HTR-8/SVneo (cell line): ENCODE measurements at places on chromosomes 3 and 15.

DNA sequence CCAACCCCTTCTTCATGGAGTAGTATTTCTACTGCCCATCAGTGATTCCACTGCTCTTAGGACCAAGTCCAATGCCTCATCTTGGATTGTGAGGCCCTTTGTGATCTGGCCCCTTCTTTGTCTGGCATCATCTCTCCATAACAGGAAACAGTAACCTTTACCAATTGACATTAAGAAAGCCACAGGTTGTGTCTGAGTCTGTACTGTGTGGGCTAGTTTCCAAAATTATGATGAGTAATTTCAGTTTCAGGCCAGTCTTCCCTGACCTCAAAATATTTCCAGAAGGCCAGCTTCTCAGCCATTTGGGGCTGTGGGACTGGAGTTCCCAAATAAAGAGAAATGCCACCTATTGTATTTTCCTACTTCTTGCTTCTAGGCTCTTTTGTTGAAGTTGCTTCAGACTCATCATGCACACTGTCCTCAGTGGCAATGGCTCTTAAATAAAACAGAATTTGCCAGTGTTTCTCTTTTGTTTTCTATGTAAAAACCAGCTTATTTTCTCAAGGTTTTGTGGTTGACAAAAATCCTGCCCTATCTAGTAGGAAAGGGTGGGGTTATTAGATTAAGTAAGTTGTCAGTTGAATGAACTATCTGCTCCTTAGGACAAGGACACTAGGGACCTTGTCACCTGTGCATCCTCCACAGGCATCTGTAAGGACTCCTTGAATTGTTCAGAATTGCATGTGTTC lies 47.0 kb upstream of the ACKR4 start:
- DNase-seq, result peak; percentile 22

DNA sequence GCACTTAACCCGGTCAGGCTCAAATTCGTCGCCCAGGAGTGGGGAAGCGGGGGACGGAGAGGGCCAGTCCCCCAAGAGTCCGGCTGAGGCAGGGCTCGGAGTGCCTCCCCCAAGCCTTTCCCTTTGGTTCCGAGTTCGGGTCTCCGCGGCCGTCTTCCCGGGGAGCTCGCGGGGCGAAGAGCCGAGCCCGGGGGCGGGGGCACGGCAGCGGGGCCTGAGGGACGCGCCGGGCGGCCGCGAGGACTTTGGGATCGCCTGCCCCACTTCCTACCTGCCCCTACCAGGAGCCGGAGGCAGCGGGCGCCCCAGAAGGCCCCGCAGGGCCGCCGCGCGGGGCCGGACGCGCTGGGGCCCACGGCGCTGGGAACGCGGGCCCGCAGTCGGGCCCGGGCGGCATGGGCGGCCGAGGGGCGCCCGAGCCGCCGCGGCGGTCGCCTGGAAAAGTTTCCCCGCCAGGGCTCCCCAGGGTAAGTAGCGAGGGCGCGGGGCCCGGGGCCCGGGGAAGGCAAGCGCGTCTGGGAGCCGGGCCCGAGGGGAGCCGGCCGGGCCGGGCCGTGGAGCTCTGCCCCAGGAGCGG lies 2.8 kb downstream of the FURIN start:
- DNase-seq, result no peak

- no peak for DNase-seq
Observed at GRCh38 chr15:101256757-101257156, 4.9 kb upstream of the CHSY1 start.

GRCh38 chr3:195544634-195545033 lies 1.5 kb upstream of the PPP1R2 start:
- no peak for DNase-seq

DNA sequence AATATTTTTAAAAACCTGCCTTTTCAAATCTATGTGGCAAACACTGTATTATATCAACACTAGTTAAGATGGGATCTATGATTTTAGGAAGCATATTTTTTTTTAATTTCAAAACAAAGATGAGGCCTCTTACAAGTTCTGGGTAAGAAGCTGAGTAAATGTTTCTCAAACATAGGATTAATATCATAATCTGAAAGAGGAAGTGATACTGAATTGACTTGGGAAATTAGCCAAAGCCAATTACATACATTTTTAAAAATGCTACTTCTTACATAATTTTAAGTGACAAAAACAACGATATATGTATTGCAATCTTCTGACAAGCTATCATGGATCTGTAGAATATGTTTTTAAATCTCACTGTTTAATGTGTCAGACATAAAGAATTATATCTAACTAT lies 135.1 kb upstream of the UBP1 start:
- DNase-seq, result no peak

DNA sequence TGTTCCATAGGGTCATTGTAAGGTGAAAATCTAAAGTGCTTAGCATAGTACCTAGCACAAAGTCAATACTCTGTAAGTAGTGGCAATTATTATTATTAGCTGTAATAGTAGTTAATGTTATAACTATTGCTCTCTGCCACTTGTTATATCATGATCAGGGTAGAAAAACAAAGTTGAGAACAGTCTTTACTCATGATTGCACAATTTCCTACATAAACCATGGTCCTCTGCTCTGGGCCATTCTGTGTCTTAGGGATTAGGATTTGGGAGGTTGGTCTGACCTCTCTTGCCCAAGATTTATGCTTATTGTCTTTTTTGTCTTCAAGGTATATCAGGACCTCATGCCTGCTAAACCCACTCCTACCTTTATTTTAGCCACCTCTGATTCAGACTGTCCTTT lies 4.3 kb upstream of the LRRC58 start:
- DNase-seq, result no peak
